ENCODE measurements at places on chromosomes 16 and 17.
A peak's percentile ranks its signal among the peaks of the same experiment; 100 is the strongest.

GRCh38 chr17:28507567-28508203, 1.5 kb downstream of the FOXN1 start:
- no peak for DNase-seq

GRCh38 chr17:47999582-47999981, 28.7 kb downstream of the CDK5RAP3 start:
- no peak for DNase-seq

GRCh38 chr16:68364561-68364998, 53.8 kb downstream of the PRMT7 start:
- no peak for DNase-seq

DNA sequence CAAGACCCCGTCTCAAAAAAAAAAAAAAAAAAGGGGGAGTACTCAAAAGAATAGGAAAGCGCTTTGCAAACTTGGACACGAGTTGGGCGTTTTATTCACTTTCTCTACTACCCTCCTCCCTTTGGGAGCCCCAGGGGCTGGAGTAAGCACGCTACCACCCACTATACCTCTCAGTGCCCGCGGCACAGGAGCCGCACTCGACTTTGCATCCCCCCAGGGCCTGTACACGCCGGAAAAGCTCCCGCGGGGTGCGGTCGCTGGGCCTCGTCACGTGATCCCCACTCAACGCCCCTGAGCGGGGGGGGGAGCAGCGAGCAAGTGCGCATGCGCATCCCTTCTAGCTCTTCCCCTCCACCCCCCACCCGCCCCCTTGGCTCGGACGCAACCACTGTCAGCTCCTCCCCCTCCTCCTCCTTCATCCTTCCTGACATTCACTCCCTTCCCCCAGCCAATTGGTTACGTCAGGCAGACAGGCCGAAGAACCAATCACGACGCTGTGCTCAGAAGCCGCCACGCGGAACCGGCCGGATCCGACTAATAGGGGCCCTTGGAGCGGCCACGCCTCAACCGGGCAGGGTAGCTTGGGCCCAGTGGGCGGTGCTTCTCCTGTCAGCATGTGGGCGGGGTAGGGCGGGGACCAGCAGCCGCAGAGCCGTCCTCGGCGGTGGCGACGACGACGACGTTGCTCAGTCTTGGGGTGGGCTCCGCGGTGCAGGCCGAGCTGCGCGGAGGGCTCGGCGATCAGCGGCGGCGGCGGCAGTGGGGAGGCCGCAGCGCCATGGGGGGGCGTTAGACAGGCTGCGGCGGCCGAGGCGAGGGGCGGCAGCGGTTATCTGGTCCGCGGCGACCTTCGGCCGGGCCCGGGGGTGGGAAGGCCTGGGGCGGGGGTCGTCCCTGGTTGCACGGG, at the start of gene HAPSTR1:
TSS of gene HAPSTR1 (plus strand) at position 685 of the 907 bp plus-strand sequence. CDS start 401 bp downstream, outside the sequence.
- peak; percentile 99 for DNase-seq

GRCh38 chr16:14562691-14563491, 67.2 kb downstream of the PARN start:
- DNase-seq, result no peak

- DNase-seq, result no peak
These were observed 5.8 kb downstream of the P2RX5 start for GRCh38 chr17:3690094-3690715.

- no peak for DNase-seq
These were observed 17.0 kb downstream of the RPTOR start for GRCh38 chr17:80561541-80562114.

DNA sequence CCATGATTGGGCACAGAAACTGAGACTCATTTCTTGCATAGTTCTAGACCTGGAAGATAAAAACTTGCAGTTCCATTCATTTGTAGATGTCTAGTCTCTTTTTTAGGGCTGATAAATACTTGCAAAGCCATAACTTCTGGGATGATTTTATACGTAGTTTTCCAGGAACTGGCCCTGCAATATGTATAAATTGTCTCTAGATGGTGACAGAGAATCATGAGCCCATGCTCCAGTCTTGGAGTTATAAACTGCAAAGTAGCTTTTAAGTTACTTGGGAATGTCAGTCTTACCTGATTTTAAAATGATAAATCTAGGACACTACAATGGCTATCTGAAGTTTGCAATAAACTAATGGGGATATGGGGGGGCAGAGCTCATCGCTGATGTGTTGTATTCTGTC, 3.0 kb upstream of the ADAMTS18 start:
- no peak for DNase-seq
